ENCODE measurements at places on chromosomes 2 and 18. TPM values are rescaled to one million over a fixed set of nuclear protein-coding genes. Genes with fewer than 3 reads are reported as not detected.
A peak's percentile ranks its signal among the peaks of the same experiment; 100 is the strongest.

DNA sequence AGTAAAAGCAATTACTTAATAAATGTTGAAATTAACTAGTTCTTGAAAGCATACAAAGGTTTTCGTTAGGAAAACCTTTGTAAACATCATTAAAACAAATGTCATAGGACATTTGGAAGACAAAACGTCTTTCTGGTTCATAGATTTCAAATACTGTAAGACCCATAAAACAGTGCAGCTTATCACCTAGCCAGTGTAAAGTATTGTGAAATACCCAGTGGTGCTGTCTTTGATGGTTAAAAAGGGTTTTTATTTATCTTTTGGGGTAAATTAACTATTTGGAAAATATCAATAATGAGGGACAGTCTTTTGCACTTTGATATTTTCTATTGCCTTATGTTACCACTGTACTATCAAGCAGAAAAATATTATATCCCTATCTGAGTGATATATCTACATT is 120.0 kb upstream of the FAM98A start:
- H3K27me3 ChIP-seq = no peaks in the 10 kb centered on the region
- no peak for DNase-seq
- no peaks in the 10 kb centered on the region for H3K36me3 ChIP-seq

The ZNF396 gene
- polyA plus RNA-seq = 2.5 TPM

GRCh38 chr18:41922841-41923240 is 32.2 kb upstream of the PIK3C3 start:
- DNase-seq = no peak
- no peaks in the 10 kb centered on the region for H3K36me3 ChIP-seq
- no peaks in the 10 kb centered on the region for H3K4me1 ChIP-seq
- no peak overlapping the region for H3K4me3 ChIP-seq

GRCh38 chr2:9333591-9334171 is 89.6 kb downstream of the ITGB1BP1 start:
- H3K36me3 ChIP-seq = no peaks in the 10 kb centered on the region
- no peak overlapping the region for H3K27ac ChIP-seq
- DNase-seq = peak; percentile 75
- no peak overlapping the region for H3K4me3 ChIP-seq
- no peaks in the 10 kb centered on the region for H3K27me3 ChIP-seq

GRCh38 chr18:3148930-3149535 is 70.7 kb downstream of the MYOM1 start:
- no peaks in the 10 kb centered on the region for H3K4me1 ChIP-seq
- no peaks in the 10 kb centered on the region for H3K27me3 ChIP-seq
- H3K36me3 ChIP-seq = no peaks in the 10 kb centered on the region
- DNase-seq = no peak
- H3K4me3 ChIP-seq = no peak overlapping the region

DNA sequence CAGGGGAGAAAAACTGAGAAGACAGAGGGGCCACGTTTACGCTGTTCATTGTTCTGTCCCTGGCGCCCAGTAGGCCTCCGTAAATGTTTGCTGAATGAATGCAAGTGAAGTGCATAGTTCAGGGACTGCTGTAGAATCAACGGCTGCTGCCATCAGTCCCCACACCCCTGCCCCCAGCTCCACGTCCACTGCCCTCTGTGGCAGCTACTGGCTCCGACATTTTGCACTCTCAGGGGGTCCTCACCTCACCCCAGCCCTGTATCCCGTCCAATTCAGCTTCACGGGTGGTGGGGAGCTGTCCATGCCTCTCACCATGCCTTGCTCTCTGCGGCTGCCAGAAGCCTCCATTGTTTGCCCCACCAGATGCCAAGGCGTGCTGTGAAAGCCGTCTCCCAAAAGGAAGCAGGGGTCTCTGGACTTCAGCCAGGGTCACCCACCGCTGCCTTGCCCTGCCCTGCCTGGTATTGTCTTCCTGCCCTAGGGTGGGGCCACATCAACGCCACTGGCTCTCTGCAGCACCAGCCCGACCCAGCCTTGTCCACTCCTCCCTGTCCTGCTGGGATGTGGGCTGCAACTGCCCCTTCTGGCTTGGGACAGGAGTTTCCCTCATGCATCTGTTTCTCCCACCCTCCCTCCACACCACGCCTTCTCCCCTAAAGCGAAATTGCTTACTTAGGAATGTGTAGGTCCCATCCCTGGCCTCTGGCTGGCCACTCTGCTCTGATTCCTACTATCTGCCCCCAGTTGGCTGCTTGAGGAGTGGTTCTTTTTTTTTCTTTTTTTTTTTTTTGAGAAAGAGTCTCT is 86.0 kb downstream of the RHOB start:
- DNase-seq = peak; percentile 61
- no peak overlapping the region for H3K27ac ChIP-seq
- H3K4me1 ChIP-seq = no peaks in the 10 kb centered on the region
- H3K36me3 ChIP-seq = no peaks in the 10 kb centered on the region

The VIL1 gene
- 0.40 TPM for polyA plus RNA-seq

DNA sequence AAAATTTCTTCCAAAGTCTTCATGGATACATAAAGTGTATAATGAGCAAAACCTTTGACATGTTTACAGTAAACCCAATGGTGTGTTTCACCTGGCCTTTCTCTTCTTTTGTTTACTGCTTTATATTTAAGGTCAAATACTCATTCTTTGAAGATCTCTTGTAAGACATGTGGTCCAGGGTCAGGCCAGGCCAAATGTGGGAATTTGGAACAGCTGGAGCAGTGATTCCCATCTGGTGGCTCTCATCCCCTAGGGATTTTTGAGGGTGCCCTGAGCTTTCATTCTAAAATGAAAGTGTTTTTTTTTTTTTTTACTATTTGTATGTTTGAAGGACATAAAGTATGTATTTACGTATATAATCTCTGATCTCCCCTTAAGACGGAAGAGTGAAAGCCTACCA is 13.8 kb upstream of the MGAT5 start:
- no peak overlapping the region for H3K4me3 ChIP-seq
- H3K36me3 ChIP-seq = no peaks in the 10 kb centered on the region
- H3K4me1 ChIP-seq = no peaks in the 10 kb centered on the region
- H3K27ac ChIP-seq = no peak overlapping the region
- DNase-seq = no peak

The NEURL3 gene
- polyA plus RNA-seq = 0.03 TPM

DNA sequence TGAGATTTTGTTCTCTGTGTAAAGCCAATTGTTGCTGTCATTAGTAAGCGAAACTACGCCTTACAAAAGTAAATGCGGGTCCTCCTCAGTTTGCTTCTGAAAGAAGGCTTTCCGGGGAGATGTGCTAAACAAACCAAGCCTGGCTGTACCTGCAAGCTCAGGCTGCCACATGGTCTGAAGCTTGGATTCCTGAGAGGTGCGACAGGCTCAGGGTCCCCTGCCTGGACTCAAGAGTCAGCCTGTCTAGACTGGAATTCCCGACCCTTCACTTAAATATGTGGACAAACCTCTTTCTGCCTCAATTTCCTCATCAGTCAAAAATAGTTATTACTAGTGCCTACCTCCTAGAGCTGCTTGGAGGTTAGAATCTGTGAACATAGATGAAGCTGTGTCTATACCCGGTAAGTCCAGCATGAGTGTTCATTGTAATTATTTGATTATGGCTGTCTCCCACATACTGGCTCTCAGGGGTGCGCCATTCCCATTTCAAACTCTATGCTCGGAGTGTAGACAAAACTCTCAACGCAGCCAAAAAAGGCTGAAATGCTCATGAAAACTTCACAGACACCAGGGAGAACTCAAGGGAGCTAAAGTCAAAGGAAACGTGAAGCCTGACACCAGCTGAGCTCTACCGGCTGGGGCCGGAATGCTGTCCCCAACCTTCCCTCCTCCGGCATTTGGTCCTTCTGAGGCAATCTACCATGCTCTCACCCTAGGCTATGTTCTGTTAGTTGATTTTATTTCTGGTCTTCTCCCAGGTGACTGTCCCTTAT is 31.4 kb downstream of the SOWAHC start:
- H3K27ac ChIP-seq = no peak overlapping the region
- no peak for DNase-seq
- no peaks in the 10 kb centered on the region for H3K36me3 ChIP-seq
- H3K4me3 ChIP-seq = no peak overlapping the region
- H3K4me1 ChIP-seq = no peaks in the 10 kb centered on the region
- H3K27me3 ChIP-seq = no peaks in the 10 kb centered on the region

DNA sequence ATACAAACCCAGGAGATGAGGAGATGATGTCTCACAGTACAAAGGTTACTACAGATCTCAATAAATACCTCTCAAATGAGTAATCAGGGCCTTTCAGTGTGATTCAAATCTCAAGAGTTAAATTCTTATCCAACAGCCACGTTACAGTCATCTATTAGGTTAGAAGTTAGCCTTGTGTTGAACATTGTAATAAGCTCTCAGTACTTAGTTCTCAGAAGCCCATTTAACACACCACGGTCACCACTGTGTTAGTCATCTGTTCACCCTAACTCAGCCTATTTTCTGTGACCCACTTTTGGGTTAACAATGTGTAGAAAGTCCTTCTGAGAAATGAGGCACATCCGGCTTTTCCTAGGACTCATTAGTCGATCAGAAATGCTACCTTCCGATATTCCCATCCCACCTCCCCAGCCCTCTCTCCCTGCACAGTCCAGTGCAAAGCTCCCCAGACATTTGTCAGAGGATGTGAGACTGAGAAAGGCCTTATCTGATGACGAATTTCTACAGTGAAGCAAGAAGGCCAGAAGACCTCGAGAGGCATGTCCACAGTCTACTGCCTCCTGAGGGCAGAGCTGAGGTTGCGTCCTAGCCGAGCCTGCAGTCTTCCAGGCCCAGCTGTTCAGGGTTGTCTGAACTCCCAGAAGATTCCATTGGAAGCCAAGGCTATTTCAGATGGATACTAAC is 92.6 kb downstream of the ACTR2 start:
- H3K27me3 ChIP-seq = no peaks in the 10 kb centered on the region
- peaks cover 10% of the 10 kb centered on the region for H3K4me1 ChIP-seq
- peak overlapping the region; percentile 70 for H3K27ac ChIP-seq
- H3K36me3 ChIP-seq = no peaks in the 10 kb centered on the region
- peak; percentile 71 for DNase-seq
- H3K4me3 ChIP-seq = no peak overlapping the region

- no peak overlapping the region for H3K4me3 ChIP-seq
- H3K27me3 ChIP-seq = no peaks in the 10 kb centered on the region
- no peaks in the 10 kb centered on the region for H3K36me3 ChIP-seq
- H3K27ac ChIP-seq = no peak overlapping the region
- no peak for DNase-seq
Observed at GRCh38 chr18:13280070-13280795, 61.7 kb downstream of the LDLRAD4 start.

The AQP12A gene
- polyA plus RNA-seq = not detected

GRCh38 chr18:39966275-39966674 is 1988.8 kb upstream of the PIK3C3 start:
- no peaks in the 10 kb centered on the region for H3K27me3 ChIP-seq
- no peak for DNase-seq
- no peak overlapping the region for H3K4me3 ChIP-seq
- no peaks in the 10 kb centered on the region for H3K36me3 ChIP-seq

DNA sequence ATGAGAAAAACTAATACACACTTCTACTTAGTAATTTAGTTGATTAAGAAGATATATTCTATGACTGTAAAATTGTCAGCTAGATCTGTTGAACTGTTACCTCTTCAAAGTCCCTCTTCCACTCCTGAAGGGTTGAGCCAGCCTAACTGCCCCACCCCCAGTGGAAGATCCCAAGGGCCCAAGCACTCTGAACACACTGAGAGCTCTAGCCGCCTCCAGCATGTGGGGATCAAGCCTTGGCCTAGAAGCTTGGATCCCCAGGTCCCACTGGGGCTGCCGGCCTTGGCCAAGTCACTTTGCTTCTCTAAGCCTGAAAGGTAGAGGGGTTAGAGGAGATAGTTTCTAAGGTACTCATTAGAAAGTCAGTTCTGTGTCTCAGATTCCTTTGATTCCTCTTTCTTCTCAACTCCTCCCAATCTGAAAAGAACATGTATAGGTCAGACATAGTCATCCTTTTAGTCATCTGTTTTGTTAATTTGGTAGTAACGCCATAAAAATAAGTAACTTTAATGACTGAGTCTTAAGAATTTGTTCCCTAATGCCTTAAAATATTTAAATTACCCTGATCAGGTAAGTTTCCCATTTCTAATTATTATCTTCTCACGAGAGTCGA is 5.6 kb downstream of the CPSF3 start:
- H3K27me3 ChIP-seq = no peaks in the 10 kb centered on the region
- no peak overlapping the region for H3K4me3 ChIP-seq
- DNase-seq = no peak
- peaks cover 24% of the 10 kb centered on the region for H3K4me1 ChIP-seq

The LYPD6 gene
- polyA plus RNA-seq = 0.16 TPM

The ACTR1B gene
- polyA plus RNA-seq = 88.6 TPM

The ATOH8 gene
- polyA plus RNA-seq = 0.88 TPM

GRCh38 chr2:192729369-192729768 is 534.6 kb upstream of the TMEFF2 start:
- H3K36me3 ChIP-seq = no peaks in the 10 kb centered on the region
- H3K27me3 ChIP-seq = no peaks in the 10 kb centered on the region
- H3K4me3 ChIP-seq = no peak overlapping the region
- no peak overlapping the region for H3K27ac ChIP-seq

GRCh38 chr18:50832754-50833153 is 12.9 kb upstream of the MRO start:
- H3K4me3 ChIP-seq = no peak overlapping the region
- no peaks in the 10 kb centered on the region for H3K36me3 ChIP-seq
- DNase-seq = no peak
- H3K27me3 ChIP-seq = no peaks in the 10 kb centered on the region

- no peak overlapping the region for H3K27ac ChIP-seq
- H3K4me1 ChIP-seq = peaks cover 5% of the 10 kb centered on the region
- no peak overlapping the region for H3K4me3 ChIP-seq
- no peak for DNase-seq
- H3K27me3 ChIP-seq = no peaks in the 10 kb centered on the region
Observed at GRCh38 chr2:28465148-28465885, 30.5 kb upstream of the PLB1 start.

DNA sequence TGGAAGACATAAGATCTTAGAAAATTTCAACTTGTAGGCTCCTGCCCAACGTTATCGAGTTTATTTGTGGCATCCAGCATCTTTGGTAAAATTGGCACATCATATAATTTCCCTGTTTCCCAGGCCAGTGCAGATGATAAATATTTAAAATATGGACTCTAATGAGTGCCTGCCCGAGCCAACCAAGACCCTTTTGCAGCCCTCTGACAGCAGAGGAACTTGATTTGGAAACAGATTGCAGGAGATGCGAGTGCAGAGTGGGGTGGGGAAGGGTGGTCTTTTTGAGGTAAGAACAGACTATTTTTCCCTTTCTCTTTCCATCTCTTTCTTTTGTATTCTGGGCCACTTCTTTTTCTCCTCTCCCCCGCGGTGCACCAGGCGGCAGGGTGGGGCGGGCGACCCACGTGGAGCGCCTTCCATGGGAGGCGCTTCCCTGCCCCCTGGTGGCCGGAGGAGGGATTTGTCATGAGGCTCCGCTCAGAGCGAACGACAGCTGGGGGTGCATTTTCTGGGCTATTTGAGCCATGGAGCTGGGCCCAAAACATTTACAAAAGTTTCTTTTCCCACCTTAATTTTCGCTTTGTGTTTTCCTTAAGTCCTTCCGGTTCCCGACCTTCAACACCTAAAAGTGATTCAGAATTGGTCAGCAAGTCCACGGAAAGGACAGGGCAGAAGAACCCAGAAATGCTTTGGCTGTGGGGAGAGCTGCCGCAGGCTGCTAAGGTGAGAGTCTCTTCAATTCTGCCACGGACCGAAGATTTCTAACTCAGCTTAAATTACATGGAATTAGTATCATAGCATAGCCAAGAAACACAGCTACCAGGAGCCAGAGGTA is 32.7 kb downstream of the LPIN1 start:
- peak; percentile 80 for DNase-seq
- no peaks in the 10 kb centered on the region for H3K4me1 ChIP-seq

GRCh38 chr2:44751754-44752479 is 189.6 kb upstream of the SIX3 start:
- no peak overlapping the region for H3K27ac ChIP-seq
- no peak overlapping the region for H3K4me3 ChIP-seq
- H3K4me1 ChIP-seq = no peaks in the 10 kb centered on the region
- H3K36me3 ChIP-seq = no peaks in the 10 kb centered on the region
- DNase-seq = no peak

All from adrenal gland (tissue), 19 donors.